ENCODE measurements at places on chromosomes 7 and 10.

DNA sequence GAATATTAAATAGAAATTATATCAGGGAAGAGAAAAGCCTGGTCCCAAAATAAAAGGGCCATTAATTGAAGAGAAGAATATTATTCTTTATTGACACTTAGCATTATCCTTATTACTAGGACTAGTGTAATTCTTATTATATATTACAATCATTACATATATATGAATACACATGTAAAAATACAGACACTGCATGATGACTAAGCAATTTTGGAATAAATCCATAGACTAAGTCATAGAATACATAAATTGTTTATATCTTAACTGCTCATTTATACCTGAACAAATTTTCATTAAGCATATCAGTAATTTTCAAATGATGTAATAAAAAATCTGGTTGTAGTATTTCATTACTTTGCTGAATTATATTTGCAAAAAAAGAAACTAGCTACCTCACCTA lies 29.7 kb upstream of the SLC13A1 start:
- DNase-seq: no peak

GRCh38 chr7:157228864-157229422 lies 90.2 kb downstream of the UBE3C start:
- DNase-seq: no peak

DNA sequence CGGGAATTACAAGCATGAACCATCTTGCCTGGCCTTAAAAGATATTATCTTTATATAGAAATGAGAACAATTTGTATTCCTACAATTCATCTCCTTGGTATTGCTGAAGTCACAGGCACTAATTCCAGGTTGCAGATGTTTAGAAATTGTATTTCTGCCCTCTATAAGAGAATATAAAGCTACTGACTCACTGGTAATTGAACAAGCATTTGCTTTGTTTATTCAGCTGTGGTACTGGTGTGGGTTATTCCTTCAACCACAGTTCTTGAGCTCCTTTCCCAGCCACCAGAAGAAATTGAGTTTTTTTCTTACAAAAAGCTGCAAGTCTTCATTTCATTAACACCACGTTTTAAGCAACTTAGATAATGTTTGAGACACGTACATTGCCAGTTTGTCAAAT lies 29.0 kb upstream of the MPP7 start:
- no peak for DNase-seq

DNA sequence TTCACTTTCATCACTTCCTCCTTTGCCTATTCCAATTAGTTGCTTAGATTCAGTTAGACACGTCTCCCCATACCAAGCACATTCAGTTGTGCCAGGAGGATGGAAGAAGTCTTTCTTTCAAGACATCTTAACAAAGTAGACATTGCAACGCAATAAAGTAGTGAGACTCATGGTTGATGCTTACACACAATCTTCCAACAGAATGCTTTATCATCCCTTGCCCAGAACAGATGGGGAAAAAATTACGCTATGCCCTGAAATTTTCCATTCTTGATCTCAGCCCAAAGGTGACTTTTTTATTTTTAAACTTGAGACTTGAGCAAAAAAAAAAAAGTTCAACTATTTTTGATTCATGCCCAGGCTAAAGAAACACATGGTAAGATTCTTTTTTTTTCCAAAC lies 74.9 kb downstream of the KCNMA1 start:
- DNase-seq: no peak

DNA sequence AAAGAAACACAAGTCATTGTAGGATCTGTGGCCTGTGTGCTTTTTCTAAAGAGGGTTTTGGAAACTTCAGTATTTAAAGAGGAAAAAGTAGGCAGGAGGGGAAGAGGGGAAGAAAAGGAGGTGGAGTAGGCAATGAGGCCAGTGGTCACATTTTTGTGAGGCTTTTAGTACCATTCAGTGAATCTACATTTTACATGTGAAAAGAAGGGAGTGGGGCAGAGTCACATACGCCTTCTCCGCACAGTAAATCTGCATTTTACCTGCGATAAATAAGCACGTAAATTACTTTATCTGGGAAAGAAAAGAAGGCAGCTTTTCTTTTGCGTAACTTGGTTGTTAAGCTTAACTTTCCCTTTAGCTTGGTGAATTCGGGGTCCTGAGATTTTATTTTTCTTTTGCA lies 13.2 kb downstream of the CHST12 start:
- DNase-seq: no peak

GRCh38 chr7:41104631-41105030 lies 598.3 kb downstream of the INHBA start:
- no peak for DNase-seq

DNA sequence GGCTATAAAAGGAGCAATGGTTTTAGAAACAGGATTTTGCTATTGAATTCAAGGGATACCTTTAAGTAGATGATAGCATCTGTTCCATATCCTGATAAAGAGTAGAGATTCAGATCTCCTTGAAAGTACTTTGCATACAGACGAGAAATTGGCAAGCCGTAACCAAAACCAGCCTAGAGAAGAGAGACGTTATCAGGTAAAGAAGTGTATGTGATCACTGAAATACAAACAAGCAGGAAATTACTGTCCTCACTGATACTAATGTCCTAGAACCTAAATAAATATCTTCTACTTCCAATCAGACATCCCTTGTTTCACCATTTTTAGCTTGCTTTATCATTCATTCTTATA lies 9.4 kb downstream of the PDK4 start:
- no peak for DNase-seq

- no peak for DNase-seq
Observed at GRCh38 chr7:129315960-129316359, 91.1 kb downstream of the AHCYL2 start.

DNA sequence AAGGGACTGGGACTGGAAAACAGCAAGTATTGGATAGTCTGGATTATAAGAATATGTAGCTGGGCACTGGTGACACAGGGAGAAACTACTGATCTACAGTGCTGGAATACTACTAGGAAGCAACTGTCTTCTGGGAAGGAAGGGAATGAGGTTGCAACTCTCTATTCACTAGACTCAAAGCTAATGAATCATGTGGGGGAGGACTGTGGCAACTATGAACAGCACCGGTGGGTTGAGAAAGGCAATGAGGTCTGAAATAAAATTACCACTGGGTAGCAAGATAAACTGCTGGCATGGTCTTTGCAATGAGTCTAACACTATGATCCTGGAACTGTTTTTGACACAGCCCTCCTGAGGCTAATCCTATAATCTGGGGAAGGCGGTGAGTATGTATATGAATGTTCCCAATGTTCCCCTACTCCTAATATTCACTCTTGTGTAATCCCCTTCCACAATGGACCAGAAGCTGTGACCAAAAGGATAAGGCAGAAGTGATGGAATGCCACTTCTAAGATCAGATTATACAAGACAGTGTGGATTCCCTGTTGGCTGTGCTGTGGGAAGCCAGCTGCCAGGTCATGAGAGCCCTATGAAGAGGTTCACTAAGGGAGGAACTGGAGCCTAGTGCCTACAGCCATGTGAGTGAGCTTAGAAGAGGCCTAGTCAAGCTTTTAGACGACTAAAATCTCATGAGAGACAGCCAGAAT lies 101.3 kb upstream of the DNAJB12 start:
- no peak for DNase-seq

Measured in NCI-H2107 (cell line).